ENCODE measurements at places on chromosomes 3 and 15.

DNA sequence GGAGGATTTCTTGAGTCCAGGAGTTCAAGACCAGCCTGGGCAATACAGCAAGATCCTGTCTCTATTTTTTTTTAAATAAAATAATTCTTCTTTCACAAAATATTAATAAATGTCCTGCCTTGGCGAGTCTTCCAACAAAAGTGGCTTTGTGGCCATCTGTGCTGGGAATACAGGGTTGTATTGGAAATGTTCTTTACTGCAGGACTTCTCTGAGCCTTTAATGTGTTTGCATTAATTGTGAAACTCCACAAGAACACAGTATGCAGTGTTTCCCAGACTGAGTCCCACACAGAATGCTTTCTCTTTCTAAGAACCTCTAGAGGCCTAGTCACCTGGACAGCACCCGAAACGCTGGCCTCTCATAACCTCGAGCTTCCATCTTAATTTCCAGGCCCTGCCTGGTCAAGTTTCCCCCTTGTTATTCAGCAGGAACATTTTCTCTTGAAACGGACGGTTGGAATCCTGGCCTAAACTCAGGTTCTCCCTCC lies 85.4 kb upstream of the ARRDC4 start:
- no peak for DNase-seq

DNA sequence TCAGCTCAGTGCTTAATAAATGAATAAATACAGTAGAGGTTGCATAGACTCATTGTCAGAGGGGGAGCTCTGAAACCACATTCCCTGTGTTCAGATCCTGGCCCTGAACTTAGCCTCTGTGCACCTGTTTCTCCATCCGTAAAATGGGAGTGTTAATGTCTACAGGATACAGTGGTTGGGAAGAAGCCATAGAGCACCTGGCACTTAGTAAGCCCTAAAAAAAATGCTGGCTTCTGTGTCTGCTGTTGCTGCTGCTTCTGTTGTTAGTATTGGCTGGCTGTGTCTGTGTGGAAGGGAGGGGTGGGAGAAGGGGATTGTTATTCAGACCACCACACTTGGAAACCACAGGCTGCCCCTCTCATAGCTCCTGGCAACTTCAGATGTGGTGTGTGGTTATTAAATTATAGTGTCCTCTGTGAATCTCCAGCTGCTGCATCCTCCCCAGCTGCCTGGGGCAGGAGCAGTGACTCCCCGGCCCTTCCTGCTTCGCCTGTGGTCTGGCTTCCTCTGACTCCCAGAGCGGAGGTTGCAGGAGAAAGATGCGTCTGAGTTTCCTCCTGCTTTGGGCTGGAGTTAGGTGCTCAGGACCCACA lies 31.0 kb downstream of the FGD5 start:
- DNase-seq: no peak

GRCh38 chr15:85615930-85616329 lies 178.8 kb downstream of the KLHL25 start:
- DNase-seq: no peak

DNA sequence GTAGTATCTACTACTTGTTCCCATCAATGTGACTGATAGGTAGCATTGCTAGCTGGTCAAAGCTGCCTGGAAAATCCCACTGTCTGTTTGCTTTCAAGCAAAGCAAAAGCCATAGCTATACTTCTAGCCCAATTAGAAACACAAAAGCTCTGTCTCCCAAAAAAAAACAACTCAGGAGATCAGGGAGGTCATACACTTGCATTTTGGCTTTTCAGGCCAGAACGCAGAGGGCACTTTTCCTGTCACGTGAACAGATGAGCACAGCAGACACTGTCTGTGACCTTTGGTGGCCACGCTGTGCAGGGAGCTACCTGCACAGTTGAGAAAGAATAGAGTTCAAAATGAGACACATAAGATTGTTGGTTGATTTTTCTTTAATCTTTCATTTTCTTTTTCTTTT lies 441.7 kb upstream of the PDZRN3 start:
- no peak for DNase-seq

DNA sequence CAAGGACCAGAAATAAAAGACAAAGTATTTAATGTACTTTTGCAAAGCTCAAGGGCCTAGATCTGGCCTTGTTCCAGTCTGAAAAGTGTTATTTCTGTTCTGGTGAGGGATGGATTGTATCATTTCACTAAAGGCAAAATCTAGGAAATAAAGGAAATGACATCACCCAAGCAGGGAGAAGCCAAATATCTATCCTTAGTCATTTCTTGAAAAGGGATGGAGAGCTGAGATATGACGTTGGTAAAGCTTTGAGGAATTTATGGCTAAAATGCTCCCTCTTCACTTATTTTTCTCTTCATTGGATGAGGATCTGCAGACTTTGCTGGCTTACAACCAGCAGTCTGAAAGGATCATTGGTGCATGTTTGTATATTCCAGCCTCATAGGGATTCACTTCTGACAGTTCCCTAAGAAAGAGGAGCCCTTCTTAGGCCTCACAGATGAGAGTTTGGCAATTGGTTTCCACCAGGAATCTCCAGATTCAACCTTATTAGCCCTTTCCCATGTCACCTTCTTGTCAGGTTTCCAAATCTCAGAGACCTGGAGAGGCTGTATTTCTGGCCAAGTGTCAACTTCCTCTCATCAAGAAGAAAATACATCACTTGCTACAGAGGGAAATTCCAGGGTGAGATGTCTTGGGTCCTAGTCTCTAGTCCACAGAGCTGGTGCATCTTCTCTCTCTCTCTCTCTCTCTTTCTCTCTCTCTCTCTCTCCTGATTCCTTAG lies 93.7 kb upstream of the BOC start:
- DNase-seq: no peak

GRCh38 chr15:36803773-36804172 lies 224.3 kb downstream of the CDIN1 start:
- DNase-seq: no peak

GRCh38 chr15:63340878-63341277 lies 40.8 kb downstream of the CA12 start:
- no peak for DNase-seq

DNA sequence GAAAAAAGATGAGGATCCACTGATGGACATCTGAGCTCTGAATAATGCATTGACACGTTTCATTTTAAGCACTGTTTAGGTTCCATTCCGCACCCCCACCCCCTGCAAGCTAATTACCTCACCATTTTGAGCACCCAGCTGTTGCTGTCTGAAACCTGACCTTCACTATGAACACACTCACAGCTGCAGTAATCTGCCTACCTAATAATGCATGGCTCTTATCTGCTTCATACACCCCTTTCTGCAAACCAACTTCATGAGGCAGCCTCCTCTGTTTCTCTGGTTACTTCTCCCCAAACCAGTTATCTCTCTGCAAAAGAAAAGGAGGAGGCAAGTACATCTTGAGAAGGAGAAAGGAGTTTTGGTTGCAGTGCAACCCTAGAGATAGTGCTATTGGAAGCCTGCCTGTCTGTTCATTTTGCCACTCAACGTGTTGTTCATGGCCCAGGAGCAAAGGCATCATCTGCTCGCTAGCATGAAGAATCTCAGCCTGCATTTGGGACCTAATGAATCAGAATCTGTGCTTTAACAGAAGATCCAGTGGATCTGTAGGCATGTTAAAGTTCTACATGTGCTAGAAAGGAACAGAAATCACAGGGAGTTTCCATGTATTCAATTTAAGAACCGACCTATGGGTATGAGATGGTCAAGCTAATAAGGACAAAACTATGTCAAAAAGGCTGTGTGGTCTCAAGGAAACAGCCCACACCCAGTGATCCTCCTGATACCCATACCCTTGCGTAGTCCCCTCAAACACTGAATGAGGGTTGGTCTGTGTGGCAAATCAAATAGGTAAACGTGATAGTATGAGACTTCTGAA lies 87.2 kb downstream of the MB21D2 start:
- no peak for DNase-seq

- no peak for DNase-seq
These were observed 126.7 kb upstream of the PRICKLE2 start for GRCh38 chr3:64351713-64352638.

- no peak for DNase-seq
These were observed 108.8 kb downstream of the SEMA5B start for GRCh38 chr3:122918576-122919290.

DNA sequence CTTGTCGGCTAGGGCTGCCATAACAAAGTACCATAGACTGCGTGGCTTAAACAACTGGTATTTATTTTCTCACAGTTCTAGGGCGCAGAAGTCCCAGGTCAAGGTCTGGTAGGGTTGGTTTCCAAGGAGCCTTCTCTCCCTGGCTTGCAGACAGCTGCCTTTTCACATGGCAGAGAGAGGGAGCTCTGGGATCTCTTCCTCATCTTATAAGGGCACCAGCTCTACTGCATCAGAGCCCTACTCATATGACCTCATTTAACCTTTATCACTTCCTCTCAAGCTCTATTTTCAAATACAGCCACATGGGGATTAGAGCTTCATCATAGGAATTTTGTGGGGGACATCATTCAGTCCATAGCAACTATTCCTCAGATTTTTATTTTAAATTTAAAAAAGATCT lies 17.6 kb upstream of the PAQR9 start:
- DNase-seq: no peak

GRCh38 chr15:77831986-77832385 lies 199.3 kb upstream of the LINGO1 start:
- no peak for DNase-seq

- no peak for DNase-seq
These were observed 31.5 kb upstream of the KY start for GRCh38 chr3:134682196-134682880.

DNA sequence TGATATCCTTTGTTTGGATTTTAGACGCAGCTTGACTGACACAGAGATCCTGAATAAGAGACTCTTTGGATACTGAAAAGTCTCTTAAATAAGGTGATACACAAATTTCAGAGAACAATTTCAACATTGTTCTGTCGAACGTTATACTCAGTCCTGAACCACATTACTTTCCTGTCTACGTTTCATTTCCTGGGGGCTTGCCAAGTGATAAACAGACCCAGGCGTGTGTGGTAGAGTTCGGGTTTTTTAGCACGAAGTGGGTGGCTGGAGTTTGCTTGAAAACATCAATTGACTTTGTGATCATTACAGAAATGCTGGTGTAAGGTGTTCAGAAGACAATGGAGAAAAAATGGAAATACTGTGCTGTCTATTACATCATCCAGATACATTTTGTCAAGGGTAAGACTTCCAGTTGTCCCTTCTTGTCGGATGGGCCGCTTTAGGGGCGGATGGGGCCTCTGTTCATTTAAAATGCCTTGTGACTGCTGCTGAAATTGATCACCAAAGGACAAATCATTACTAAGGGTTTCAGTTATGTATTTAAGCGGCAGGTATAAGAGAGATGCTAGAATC lies at the start of gene CD96:
Gene CD96 (plus strand): TSS at position 287 of the 573 bp plus-strand sequence. CDS start 52 bp downstream, at position 339.
- peak; percentile 32 for DNase-seq

GRCh38 chr3:53841296-53841695 lies 4.9 kb downstream of the CHDH start:
- DNase-seq: no peak

DNA sequence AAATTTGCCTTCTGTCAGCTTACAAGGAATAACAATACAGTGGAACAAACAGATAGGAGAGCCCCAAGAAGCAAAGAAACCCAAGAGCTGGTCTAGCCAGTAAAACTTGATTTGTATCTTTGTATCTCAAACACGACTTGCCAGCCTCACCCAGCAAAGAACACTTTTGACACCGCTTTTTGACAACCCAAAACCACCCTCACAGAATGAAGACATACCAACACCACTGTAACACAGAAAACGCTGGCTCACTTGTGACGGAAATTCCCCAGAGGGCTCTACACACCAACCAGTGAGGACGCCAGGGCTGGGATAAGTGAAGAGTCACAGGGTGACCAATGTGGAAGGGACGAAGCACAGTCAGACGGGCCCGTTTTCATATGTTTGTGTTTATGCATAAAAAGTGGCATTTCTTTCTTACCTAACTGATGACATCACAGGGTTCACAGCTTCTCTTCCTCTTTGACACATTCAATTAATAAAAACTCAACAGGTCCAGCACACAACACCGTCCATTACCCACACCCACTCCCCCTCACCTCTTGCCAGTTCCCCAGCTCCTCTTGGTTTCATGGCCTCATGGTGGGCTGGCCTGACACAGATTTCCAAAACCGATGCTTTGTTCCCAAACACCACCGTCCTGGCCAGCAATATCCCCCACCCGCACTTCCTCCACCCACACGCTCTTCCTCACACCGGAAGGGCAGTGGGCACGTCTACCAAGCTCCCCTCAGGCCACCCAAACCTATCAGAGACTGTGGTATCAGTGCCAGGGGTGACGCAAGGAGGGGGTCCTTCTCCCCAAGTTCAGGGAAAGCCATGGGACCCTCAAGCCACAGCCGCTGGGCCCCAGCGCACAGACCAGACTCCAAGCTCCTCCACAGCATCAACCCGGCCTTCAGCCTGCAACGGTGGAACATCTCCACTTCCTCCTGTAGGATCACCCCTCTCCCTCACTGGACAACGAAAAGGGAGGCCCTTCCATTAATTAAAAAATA lies 94.2 kb downstream of the ADAMTS17 start:
- no peak for DNase-seq
